ENCODE measurements at places on chromosomes 16 and 17.

- no peak for DNase-seq
Measured at GRCh38 chr16:72137380-72138063, 34.4 kb downstream of the PMFBP1 start.

DNA sequence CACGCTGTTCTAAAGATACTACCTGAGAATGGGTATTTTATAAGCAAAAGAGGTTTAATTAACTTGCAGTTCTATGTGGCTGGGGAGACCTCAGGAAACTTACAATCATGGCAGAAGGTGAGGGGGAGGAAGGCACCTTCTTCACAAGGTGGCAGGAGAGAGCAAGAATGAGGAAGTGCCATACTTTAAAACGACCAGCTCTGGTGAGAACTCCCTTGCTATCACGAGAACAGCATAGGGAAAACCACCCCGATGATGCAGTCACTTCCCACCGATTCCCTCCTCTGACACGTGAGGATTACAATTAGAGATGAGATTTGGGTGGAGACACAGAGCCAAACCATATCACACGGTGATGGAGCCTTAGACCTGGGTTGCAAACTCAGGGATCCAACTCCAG is 317.5 kb upstream of the EEF2KMT start:
- DNase-seq: no peak

- no peak for DNase-seq
Measured at GRCh38 chr16:49531931-49532840, 158.6 kb downstream of the C16orf78 start.

- DNase-seq: no peak
Measured at GRCh38 chr16:64098451-64098850, 1023.4 kb downstream of the CDH11 start.

DNA sequence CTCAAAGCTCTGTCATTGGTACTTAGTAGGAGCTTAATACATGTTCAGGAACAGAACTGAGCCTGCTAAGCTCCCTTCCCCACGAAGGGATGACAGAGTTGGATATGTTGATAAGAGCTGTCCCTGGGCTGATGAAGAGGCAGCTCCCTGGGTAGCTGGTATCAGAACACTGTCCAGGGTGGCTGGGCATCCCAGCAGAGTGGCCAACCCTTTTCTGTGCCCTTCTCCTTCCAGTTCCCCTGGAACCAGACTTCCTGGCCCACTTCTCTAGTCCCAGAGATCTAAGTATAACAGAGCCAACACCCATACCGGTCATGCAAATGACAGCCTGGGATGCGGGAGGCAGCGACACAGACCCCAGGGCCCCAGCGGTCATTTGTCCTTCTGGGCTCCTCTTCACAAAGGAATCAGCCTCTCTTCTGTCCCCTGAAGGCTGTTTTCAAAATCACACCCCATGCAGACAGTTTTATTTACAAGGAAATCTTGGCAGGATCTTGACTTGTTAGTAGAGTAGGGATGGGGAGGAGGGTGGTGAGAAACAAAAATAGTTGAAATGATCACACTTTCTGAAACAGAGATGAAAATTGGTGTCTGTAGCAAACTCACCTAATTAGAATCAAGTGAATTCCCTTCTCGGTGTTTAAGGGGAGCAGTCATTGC is 1.4 kb upstream of the RHBDL3 start:
- no peak for DNase-seq

GRCh38 chr16:89143201-89143741 is 28.3 kb upstream of the CDH15 start:
- DNase-seq: no peak

- no peak for DNase-seq
Measured at GRCh38 chr16:88323546-88324330, 59.0 kb upstream of the ZNF469 start.

GRCh38 chr16:49324703-49325102 is 43.1 kb upstream of the CBLN1 start:
- DNase-seq: no peak

Measured in LoVo (cell line).